Breast epithelium (tissue), 4 donors: ENCODE measurements at places on chromosomes 4 and X. TPM values are rescaled to one million over a fixed set of nuclear protein-coding genes. Genes with fewer than 3 reads are reported as not detected.

DNA sequence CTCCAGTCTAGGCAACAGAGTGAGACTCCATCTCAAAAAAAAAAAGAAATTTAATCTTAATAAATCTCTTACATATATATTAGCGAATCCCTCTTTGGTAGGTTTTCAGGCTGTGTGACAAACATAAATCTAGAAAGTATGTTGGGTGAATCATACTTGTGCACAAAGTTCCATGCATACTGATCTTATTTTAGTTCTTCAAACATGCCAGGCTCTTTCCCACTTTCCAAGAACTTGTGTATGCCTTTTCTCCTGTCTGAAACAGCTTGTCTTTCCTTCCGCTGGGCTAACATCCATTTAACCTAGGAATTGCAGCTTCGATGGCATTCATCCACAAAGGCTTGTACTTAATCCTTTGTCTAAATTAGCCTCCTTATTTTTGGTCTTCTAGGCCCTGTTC lies 156.6 kb upstream of the CASK start:
- DNase-seq: no peak

DNA sequence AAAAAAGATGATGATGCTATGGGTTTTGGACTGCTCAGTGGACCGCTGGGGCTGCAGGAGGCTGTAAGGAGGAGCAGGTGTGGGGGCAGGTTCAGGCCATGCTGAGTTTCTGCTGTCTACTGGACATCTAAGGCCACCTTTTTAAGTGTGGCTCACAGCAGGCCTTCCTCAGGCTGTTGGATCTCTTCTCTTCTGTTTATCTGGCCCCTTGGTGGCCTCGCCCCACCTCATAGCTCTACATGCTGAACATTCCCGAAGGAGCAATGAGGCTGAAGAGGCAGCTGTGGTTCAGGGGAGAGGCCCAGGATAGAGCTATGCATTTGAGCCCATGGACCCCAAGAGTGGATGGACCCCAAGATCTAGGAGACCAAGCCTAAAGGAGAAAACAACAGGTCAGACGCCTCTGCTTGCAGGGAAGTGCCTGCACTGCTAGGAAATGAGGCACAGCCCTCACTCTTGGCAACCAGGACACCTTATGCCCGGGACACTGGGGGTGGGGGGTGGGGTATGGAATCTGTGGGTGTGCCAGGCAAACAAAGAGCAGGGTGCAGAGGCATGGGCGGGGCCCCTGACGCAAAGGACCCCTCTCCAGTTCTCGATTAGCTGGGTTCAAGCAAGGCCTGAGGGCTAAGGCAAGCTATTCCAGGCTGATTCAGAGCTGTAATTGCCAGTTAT lies 168.9 kb downstream of the BCOR start:
- DNase-seq: no peak

DNA sequence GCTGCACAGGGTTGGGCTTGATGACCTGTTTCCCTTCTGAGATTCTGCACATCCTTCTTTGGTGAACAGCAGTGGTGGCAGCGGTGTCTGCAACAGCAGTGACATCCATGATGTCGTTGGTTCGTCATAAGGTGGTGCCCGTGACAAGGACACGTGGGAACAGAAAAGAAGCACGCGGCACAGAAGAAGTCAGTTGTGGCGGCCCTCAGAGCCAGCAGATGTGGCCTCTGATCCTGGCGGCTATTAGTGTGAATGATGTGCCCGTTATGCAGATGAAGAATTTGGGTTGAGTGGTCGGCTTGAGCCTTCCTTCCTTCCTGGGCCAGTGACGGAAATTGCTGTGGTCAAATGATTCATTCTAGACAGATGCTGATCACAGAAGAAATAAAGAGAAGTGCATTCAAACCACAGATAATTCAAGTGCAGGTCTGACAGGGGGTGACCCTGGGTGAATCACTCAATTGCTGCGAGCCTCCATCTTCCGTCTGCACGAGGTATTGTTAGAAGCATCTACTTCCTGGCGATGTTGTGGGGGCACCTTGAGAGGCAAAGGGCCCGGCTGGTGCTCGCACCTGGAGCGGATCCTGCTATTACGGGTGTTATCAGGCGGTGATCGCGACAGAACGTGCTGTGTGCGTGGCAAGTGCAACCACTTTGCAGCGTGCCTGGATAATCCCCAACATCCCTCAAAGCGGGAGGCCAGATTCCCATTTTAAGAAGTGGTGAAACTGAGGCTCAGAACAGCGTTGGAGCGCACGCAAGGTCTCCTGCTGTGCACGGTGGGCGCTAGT lies 215.2 kb upstream of the PSAPL1 start:
- DNase-seq: no peak

- DNase-seq: no peak
Measured at GRCh38 chr4:114807357-114807756, 208.8 kb downstream of the UGT8 start.

GRCh38 chr4:153113838-153114105 lies 90.5 kb upstream of the TRIM2 start:
- no peak for DNase-seq

DNA sequence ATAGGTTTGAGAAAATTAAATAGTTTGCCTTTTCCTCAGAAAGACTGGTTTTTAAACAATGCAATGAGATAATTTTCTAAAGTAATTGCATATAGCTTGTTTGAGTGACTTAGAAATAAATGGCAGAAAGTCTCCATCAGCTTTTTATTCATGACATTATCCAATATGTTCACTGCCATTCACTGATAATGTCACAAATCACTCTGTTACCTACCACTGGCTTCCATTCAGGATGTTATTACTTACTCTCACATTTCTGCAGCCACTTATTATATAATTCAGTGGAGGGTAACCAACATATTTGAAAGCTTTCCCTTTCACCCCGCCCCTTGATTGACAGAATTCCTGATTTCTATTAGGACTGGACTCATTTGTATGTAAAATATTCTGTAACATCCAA lies 1583.5 kb downstream of the PCDH18 start:
- no peak for DNase-seq

GRCh38 chr4:52954560-52955170 lies 92.5 kb downstream of the RASL11B start:
- DNase-seq: no peak

DNA sequence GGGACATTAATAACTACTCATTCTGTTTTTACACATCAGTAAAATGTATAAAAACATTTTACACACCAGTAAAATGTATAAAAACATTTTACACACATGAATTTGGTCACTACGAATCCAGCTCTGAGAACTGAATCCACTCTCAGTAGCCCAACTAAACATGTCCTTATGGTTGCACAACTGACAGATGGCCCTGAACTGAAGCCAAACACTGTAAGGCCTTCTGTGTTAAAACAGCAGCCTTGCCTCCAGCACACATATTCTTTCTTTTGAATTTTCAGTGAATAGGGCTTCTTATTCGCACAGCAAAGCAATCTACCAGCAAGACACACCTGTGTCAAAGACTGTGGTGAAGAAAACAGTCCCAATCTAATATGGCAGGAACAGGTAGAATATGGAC lies 169.9 kb upstream of the FMR1 start:
- no peak for DNase-seq

DNA sequence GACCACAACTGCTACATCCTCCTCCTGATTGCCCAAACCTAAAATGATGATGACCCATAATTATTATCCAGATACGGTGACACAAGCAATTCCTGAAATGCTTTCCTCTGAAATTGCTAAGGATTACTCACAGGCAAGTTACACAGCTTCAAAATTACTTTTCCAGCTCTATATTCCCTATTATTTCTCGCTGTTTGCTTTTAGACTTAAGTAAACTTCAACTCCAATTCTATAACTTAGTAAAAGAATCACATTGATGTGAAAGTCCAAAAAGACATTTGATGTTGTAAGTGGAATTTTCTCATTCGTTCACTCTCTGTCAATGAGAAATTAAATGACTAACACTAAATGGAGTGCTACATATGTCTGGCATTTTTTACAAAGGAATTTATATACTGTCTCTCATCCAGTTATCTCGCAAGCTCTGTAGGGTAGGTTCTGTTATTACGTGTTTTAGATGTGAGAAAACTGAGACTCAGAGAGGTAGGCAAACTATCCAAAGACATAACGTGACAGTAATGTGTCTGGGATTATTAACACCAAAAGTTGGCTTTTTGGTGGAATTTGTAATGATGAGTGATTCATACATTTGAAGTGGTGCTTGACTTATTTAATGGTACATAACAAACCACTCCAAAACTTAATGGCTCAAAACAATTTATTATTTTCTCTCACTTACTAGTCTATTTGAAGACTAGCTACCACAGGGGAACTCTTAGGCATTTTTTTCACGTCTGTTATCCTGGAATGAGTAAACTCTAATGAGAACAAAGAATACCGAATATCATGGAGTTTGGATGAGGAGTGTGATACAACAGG lies 31.5 kb downstream of the PALLD start:
- no peak for DNase-seq

- DNase-seq: no peak
Measured at GRCh38 chrX:130805903-130806302, 97.1 kb downstream of the ENOX2 start.

- peak; percentile 86 for DNase-seq
Measured at GRCh38 chrX:10173331-10173900, 16.6 kb downstream of the CLCN4 start.

- no peak for DNase-seq
Measured at GRCh38 chrX:39972340-39972739, 125.4 kb downstream of the BCOR start.

GRCh38 chr4:8391972-8392371 lies 48.6 kb downstream of the ACOX3 start:
- no peak for DNase-seq

- DNase-seq: no peak
Measured at GRCh38 chrX:130716346-130716745, 186.7 kb downstream of the ENOX2 start.

Gene TCEAL6
- total RNA-seq: not detected

- DNase-seq: no peak
Measured at GRCh38 chr4:78864405-78865024, 74.7 kb downstream of the PAQR3 start.

Gene KIAA1210
- not detected for total RNA-seq

DNA sequence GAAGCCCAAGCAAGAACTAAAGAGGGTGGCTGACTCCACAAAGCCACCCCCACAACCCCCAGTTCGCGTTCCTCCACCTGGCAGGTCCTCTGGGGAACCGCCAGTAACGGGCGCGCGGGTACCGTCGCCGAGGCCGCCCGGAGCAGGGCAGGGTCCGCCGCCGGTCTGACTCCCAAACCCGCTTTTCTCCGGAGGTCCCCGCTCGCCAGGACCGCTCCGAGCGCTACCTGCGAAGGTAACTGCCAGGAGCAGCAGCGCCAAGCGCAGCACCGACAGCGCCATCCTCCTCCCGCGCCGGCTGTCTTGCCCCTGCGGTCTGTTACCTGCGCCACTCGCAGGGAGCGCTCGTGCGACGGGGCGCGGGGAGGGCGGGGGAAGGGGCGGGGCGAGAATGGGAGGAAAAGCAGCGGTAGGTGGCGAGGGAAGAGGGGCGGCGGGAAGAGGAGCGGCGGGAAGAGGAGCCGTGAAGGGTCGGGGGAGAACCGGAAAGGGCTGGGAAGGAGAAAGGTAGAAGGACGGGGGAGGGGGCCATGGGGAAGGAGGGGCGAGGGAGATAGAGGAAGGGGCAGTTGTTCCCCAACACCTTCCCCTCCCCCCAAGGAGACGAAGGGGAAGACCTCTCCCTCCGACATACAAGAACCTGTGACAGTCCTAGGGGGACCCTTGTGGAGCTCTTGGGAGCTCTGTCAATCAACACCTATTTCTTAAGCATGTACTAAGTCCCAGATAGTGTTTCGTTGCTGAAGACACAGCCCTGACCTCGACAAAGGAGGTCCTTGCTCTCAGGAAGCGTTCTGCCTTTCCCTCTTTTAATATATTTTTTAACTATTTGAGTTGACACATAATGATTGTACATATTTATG lies at the start of gene SPINK2:
TSS of gene SPINK2 (minus strand) at position 321 of the 863 bp plus-strand sequence. CDS start at position 282, 39 bp downstream.
- no peak for DNase-seq

Gene MXRA5
- 2.1 TPM for total RNA-seq

GRCh38 chr4:108533876-108534275 lies 86.5 kb upstream of the RPL34 start:
- DNase-seq: no peak

GRCh38 chr4:186593587-186593973 lies 38.2 kb upstream of the MTNR1A start:
- no peak for DNase-seq

DNA sequence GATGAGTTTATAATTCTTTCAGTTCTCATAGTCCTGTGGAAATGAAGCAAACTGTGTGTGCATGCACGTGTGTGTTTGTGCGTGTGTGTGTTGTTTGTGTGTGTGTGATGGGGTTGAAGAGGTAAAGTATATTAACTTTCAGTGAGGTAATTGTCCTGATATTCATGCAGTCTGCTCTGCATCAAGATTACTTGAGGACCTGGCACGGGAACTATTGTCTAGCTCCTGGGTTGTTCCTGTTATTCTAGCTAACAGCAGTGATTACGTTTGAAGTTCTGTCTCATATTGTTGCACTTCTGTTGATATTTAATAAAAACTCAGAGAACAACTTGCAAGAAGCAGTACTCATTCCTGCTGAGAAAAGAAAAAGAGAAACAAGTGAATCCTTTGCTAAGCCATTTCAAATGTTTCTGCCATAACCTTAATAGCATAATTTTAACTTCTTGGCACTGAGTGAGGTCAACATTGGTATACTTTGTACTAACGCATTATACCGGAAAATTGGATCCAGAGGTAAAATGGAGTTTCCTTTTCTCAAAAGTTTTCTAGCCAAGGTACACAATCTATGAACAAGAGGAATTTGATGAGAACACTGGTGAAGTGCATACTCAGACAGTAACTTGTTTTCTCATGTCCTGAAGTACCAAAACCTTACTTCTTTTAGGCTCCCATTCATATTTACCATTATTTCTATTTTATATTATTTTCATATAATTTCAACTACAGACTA lies 113.2 kb downstream of the SPCS3 start:
- DNase-seq: no peak

DNA sequence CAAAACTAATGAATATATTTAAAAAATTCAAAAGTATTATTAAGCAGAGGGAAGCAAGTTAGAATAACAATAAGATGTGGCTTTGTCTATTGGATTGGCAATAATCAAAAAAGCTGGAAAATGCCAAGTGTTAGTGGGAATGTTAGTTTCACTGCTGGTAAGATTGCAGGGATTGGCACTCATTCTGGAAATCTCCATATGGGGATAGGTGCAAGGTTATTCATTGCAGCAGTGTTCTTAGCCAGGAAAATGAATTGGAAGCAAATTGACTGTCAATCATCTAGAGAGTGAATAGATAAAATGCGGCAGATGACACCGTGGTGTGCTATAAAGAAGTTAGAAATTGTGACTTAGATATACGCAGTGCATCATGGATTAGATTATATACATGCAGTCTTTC lies 1615.5 kb upstream of the PCDH7 start:
- no peak for DNase-seq

GRCh38 chr4:31343061-31343460 lies 622.9 kb downstream of the PCDH7 start:
- DNase-seq: no peak

DNA sequence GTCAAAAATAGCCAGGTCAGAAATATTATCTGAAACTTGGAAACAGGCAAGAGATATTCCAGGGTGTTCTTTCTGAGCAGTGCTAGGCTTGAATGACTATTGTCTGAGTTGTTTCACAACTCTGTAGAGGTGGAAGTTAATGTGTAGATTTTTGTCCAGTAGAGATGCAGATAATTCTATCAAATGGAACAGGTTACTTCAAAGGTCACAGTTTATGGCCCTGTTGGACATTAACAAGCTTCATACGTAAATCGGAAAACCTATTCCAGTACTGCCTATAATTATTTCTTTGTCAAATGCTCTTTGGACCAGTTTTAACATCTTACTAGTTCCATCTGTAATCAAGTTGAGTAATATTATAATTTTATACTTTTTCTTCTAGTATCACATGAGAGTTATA lies 1639.4 kb upstream of the TENM3 start:
- no peak for DNase-seq

Gene PARM1
- total RNA-seq: 12.1 TPM

Gene CCDC110
- total RNA-seq: 1.3 TPM

Gene SRPX2
- 61.0 TPM for total RNA-seq

GRCh38 chr4:93827272-93827947 lies 1.1 kb upstream of the ATOH1 start:
- no peak for DNase-seq
